ENCODE measurements at places on chromosomes 6 and 20. TPM values are rescaled to one million over a fixed set of nuclear protein-coding genes. Genes with fewer than 3 reads are reported as not detected.

ZNF512B gene
- 12.1 TPM for total RNA-seq

C6orf163 gene
- total RNA-seq: 0.46 TPM

XKR7 gene
- total RNA-seq: 0.46 TPM

MCCD1 gene
- not detected for total RNA-seq

DNA sequence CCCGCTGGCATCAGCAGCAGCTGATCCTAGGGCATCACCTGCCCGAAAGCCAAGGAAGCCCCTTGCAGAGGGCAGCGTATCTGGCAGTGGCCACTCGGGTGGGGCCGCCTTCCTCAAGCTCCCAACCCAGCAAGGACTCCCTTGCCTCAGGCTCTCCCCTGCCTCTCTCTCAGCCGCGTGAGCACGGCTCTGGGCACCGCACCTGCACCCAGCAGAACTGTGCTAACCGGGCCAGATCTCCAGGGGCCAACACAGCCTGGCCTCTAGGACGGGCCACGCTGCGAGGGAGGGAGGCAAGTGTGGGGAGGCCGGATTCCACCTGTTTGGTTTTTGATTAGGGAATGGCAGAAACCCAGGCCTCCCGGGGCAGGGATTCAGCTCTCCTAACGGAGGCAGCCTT lies 11.8 kb upstream of the MRGBP start:
- H3K4me1 ChIP-seq: no peaks in the 10 kb centered on the region
- no peak overlapping the region for H3K4me3 ChIP-seq
- H3K36me3 ChIP-seq: no peaks in the 10 kb centered on the region
- no peaks in the 10 kb centered on the region for H3K27me3 ChIP-seq
- no peak overlapping the region for H3K27ac ChIP-seq

- no peak for DNase-seq
- H3K36me3 ChIP-seq: no peaks in the 10 kb centered on the region
- no peaks in the 10 kb centered on the region for H3K4me1 ChIP-seq
- H3K27ac ChIP-seq: no peak overlapping the region
- H3K4me3 ChIP-seq: no peak overlapping the region
Observed at GRCh38 chr6:4192173-4192572, 56.8 kb upstream of the ECI2 start.

GRCh38 chr20:51789434-51789833 lies 12.9 kb downstream of the SALL4 start:
- no peak overlapping the region for H3K27ac ChIP-seq
- no peaks in the 10 kb centered on the region for H3K36me3 ChIP-seq
- H3K4me1 ChIP-seq: no peaks in the 10 kb centered on the region
- DNase-seq: no peak
- H3K27me3 ChIP-seq: no peaks in the 10 kb centered on the region

DNA sequence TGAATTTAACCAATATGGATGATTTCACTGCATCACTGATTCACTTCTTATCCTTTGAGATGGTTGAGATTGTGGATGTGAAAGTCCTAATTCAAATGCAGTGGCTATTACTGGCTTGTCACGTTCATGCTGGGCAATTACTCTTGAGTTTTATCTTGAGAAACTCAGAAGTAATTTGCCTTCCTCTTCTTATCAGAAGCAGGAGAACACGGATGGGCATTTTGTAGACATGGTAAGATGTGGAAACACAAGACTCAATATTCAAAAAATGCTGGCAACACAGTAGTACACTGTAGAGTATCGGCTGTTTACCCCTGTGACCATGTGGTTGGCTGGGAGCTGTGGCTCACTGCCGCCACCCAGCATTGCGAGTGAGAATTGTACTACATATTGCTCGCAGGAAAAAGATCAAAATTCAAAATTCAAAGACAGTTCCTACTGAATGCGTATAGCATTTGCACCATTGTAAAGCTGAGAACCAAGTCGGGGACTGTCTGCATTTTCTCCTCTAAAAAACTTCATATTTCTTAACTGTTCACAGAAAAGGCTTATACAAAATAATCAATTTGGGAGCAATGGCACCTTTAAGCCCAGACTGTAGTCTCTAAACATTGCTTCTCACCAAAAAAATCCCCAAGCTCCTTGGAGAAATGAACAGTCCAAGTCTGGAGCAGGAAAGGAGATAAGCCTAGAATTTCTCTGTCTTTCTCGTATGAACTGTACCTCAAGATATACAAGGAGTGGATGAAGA lies 61.9 kb upstream of the ELOVL5 start:
- no peaks in the 10 kb centered on the region for H3K4me1 ChIP-seq
- H3K36me3 ChIP-seq: no peaks in the 10 kb centered on the region
- H3K4me3 ChIP-seq: no peak overlapping the region
- no peak overlapping the region for H3K27ac ChIP-seq
- no peaks in the 10 kb centered on the region for H3K27me3 ChIP-seq

- H3K27ac ChIP-seq: no peak overlapping the region
- no peak overlapping the region for H3K4me3 ChIP-seq
- no peaks in the 10 kb centered on the region for H3K27me3 ChIP-seq
- DNase-seq: no peak
Observed at GRCh38 chr20:8187740-8188139, 55.7 kb downstream of the PLCB1 start.

- H3K36me3 ChIP-seq: no peaks in the 10 kb centered on the region
- DNase-seq: no peak
- no peaks in the 10 kb centered on the region for H3K27me3 ChIP-seq
Observed at GRCh38 chr6:9766240-9766915, 648.5 kb downstream of the TFAP2A start.

- no peak for DNase-seq
- H3K36me3 ChIP-seq: no peaks in the 10 kb centered on the region
- H3K4me1 ChIP-seq: no peaks in the 10 kb centered on the region
Observed at GRCh38 chr6:97110626-97111025, 172.4 kb downstream of the MMS22L start.

DNA sequence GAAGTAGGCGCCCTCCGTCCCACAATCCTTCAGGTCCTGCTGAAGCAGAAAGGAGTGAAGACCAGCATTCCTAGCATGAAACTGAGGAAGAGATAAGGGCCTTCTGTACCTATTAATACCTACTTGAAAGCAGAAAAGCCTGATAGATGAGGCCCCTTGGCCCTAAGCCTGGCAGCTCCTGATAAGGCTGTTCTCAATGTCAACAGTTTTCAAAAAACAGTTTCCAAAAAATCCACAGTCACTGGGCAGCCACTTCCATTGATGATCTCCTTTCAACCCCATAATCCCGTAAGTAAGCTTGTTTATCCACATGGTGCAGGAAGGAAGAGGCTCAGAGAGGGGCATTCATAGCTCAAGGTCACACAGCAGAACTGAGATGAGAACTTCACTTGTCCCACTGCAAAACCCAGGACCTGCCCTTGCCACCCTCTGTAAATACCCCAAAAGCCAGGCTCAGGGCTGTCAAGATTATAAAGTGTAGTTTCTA lies 2.8 kb upstream of the E2F1 start:
- no peak overlapping the region for H3K27ac ChIP-seq
- no peak overlapping the region for H3K4me3 ChIP-seq
- DNase-seq: no peak
- no peaks in the 10 kb centered on the region for H3K27me3 ChIP-seq

- H3K36me3 ChIP-seq: no peaks in the 10 kb centered on the region
- no peak overlapping the region for H3K4me3 ChIP-seq
- H3K4me1 ChIP-seq: no peaks in the 10 kb centered on the region
- H3K27ac ChIP-seq: no peak overlapping the region
Observed at GRCh38 chr6:170473801-170474200, 79.3 kb downstream of the PSMB1 start.

DNA sequence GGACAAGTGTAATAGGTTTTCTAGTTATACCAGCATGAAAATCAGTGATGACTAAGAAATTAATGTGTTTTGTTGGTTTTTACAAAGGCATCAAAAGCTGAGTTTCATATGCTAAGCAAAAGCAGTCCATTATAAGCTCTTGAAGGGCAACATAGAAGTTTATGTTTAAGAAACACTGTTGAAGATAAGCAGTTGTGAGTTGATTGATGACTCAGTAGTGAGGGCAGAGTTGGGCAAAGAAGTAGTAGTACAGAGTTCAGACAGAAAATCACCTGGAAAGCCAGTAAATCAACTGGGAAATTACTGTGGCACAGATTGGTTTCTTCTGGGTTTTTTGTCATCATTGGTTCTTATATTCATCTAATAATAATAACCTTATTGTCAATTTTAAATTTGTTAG lies 78.0 kb upstream of the SMIM8 start:
- no peak overlapping the region for H3K4me3 ChIP-seq
- H3K36me3 ChIP-seq: no peaks in the 10 kb centered on the region
- peaks cover 3% of the 10 kb centered on the region for H3K4me1 ChIP-seq
- no peak overlapping the region for H3K27ac ChIP-seq
- no peaks in the 10 kb centered on the region for H3K27me3 ChIP-seq

GRCh38 chr6:131602781-131603312 lies 25.2 kb downstream of the MED23 start:
- no peak overlapping the region for H3K4me3 ChIP-seq
- no peaks in the 10 kb centered on the region for H3K4me1 ChIP-seq
- peaks cover 60% of the 10 kb centered on the region for H3K36me3 ChIP-seq

DNA sequence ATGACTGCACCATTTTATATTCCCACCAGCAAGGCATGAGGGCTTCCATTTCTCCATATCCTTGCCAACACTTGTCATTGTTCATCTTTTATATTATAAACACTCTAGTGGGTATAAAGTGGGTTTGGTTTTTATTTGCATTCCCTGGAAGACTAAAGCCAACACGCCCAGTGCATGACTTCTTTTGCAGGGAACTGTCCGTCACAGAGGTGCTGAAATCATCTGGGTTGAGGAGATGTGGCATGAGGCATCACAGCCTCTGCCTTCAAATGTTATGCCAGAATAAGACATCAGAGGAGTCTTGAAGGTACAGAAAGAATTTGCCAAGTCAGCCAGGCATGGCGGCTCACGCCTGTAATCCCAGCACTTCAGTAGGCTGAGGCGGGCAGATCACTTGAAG lies 29.9 kb upstream of the FAM210B start:
- H3K4me3 ChIP-seq: no peak overlapping the region
- H3K36me3 ChIP-seq: no peaks in the 10 kb centered on the region
- H3K27me3 ChIP-seq: no peaks in the 10 kb centered on the region
- no peak for DNase-seq
- H3K27ac ChIP-seq: no peak overlapping the region
- no peaks in the 10 kb centered on the region for H3K4me1 ChIP-seq

- no peaks in the 10 kb centered on the region for H3K36me3 ChIP-seq
- no peak overlapping the region for H3K27ac ChIP-seq
- no peak for DNase-seq
- no peaks in the 10 kb centered on the region for H3K4me1 ChIP-seq
Observed at GRCh38 chr6:148064406-148065134, 278.1 kb upstream of the SASH1 start.

GRCh38 chr6:128918886-128919285 lies 35.9 kb downstream of the LAMA2 start:
- DNase-seq: no peak
- no peaks in the 10 kb centered on the region for H3K4me1 ChIP-seq
- no peak overlapping the region for H3K4me3 ChIP-seq

Data from pancreas (tissue), 10 donors.